T-helper 2 cell (primary cell): ENCODE measurements at places on chromosomes 6 and 20.
A peak's percentile ranks its signal among the peaks of the same experiment; 100 is the strongest.

GRCh38 chr20:40962733-40963504 is 65.7 kb upstream of the TOP1 start:
- peak; percentile 48 for DNase-seq

GRCh38 chr6:971981-972640 is 279.2 kb upstream of the EXOC2 start:
- DNase-seq: no peak

GRCh38 chr6:147204843-147205311 is 660 bp downstream of the STXBP5 start:
- DNase-seq: no peak

- DNase-seq: peak; percentile 6
These were observed 2.7 kb upstream of the MEI4 start for GRCh38 chr6:77650098-77650663.

- DNase-seq: no peak
These were observed 1.2 kb upstream of the UFL1 start for GRCh38 chr6:96520171-96521115.
